ENCODE measurements at places on chromosomes 11 and 22.

DNA sequence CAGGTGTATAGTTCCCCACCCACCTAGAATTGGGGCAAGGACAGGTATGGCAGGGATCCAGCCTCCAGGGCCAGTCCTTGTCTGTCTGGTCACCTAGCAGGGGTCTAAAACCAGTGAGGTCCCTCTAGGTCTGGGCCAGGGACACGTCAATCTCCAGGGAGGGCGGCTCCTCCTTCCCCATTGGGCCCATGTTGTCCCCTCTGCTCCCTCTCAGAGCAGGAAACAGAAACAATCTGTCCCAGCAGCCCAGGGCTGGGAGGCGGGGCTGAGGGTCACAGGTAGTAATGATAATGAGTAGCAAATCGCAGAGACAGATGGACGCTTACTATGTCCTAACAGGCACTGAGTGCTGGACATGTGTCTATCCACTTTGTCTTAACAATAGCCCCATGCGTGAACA is 22.8 kb upstream of the SYT7 start:
- DNase-seq = no peak

- DNase-seq = peak; percentile 55
Observed at GRCh38 chr22:38706101-38706900, 557 bp downstream of the GTPBP1 start.

- DNase-seq = no peak
Observed at GRCh38 chr11:12995188-12995587, 13.9 kb upstream of the RASSF10 start.

DNA sequence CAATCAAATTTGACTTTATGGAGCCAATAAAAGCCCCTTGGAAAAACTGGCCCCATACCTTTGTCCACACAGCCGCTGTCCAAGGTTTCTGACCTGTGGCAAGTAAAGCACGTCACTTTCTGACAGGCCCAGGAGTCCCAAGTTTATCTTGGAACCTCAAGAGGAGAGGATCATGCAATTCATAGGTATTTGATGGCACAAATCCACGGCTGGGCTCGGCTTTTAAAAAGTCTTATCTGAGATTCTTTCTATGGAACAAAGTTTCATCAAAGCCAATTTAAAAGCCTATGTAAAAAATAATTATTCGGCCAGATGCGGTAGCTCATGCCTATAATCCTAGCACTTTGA is 13.6 kb downstream of the TMEM138 start:
- DNase-seq = no peak

DNA sequence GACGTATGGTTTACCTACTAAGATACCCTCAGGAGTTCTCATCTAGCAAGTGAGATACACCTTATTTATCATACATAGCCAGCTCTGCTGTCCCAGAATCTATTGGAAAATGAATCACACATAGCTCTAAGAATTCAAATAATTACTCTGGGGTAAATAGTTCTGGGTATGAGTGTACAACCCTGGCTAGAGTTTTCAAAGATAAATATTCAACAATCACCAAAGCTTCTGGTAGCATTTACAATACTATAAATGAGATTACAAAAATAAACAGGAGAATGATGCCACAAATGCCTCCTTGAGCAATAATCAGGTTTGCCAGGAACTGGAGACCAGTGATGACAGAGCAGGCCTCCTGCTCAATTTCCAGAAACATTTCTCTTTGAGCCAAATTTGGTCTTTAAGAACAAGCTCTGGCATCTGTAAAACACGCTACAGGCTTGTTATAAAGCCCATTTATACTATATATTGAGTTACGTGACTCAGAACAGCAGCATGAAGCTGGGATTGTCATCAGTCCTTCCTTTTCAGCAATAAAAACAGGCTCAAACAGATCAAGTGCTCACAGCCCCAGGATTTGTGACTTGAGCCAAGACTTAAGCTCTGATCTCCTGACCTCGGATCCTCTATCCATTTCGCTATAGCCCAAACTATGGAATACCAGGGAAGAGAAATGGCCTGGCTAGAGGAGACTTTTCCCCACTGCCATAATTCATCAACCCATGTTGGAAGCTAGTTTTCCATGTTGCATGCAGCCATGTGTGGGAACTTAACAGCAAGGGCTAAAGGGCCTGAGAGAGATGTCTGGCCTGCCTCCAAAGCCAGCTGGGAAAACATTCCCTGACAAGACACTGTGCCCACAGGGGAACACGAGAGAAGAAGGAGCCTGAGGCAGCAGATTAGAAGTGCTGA is 19.7 kb downstream of the RAB30 start:
- no peak for DNase-seq

GRCh38 chr11:37409124-37409523 is 811.1 kb upstream of the RAG2 start:
- DNase-seq = no peak

DNA sequence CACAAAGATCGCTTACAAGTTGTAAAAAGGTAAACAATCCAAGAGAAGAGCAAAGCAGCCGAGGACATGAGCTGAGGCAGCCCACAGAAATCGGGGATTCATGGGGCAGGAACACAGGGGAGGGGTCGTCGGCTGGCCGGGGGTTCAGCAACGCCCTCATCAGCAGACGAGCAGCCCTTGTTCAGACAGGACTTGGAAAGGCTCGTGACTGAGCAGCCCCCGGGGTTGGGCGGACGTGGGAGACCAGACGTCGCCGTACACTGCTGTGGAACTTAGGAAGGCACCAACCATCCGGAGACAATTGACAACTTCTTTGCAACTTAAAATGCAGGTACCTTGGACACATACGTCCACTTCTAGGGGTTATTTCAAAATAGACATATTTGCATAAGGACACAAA is 370.5 kb downstream of the BRD1 start:
- no peak for DNase-seq

GRCh38 chr11:77065878-77066228 is 918 bp upstream of the CAPN5 start:
- peak; percentile 32 for DNase-seq

DNA sequence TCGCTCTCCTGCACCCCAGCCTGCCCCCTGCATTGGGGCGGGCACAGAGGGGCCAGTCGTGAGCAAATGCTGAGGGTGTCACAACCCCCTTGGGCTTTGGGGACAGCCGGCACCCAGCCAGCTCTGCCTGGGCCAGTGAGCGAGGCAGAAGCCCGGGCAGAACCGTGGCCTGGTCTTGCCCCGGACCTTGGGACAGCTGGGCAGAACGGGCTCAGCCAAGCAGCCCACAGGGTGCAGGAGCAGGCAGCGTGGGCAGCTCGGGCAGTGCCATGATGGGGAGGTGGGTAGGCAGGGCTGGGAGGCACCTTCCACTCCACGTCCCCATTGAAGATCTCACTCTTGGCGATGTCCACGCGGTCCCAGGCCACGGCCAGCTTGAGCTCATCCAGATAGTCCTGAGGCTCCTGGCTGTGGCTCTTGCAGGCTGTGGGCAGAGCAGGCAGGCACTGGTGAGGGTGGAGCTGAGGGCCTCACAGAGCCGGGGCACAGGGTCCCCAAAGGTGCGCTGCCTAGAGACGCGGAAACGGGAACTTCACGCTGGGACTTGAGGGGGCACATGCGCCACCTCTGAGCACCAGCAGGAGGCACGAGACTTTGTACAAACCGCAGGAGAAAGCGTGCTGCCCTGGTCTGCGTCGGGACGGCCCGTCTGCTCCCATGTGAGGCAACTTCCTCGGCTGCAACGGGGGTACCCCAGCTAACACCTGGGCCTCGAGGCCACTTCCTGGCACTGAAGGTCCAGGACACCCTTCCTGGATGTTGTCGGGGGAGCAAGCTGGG is 15.2 kb downstream of the TSSC4 start:
- DNase-seq = no peak

DNA sequence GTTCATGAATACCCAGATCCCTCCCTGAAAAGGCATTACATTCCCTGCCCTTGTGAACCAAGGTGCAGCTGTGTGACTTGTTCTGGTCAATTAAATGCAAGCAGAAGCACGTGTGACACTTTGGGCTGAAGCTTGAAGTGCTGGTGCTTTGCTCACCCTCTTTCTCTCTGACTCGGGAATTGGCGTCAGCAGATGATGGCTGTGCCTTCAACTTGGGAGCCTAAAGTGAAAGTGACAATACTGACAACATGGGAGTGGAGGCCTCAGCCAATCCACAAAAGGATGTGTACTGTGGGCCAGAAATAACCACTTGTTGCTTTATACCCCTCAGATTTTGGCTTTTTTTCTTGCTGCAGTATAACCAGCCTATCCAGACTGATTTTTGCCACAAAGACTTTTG is 148.3 kb upstream of the THY1 start:
- DNase-seq = no peak

GRCh38 chr22:29205594-29206371 is at the start of gene EMID1:
Gene EMID1, plus strand, starts transcription at chr22:29205896. Its CDS starts 143 bp downstream, at chr22:29206039.
- peak; percentile 40 for DNase-seq

DNA sequence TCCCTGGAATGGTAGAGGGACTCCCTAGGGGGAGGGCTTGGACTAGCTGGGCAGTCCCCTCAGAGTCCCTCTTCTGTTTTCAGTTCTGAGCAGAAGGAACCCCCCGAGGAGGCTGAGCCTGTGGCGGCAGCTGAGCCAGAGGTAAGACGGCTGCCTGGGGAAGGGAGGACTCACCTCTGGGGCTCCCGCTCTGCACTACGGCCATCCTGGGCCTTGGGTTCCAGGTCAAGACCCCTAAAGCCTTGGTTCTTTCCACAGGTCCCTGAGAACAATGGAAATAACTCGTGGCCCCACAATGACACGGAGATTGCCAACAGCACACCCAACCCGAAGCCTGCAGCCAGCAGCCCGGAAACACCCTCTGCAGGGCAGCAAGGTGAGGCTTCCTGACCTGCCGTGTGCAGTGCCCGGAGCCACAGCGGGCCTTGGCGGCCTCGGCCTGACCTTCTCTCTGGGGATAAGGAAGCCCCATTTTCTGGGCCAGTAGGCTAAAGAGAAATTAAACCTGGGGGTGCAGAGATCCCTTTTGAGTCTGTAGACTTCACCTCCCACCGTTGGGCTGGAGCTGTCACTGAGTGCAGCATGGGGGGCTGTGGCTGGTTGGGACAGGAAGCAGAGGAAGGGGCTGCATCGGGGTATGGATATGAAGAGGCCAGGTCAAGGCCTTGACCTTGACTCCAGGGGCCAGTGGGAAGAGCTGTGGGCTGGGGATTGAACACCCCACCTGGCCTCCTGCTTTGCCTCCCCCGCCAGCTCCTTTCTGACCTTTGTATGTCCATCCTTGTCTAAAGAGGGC is 15.0 kb downstream of the INCENP start:
- DNase-seq = no peak

- DNase-seq = no peak
Observed at GRCh38 chr22:39514373-39514973, 5.9 kb upstream of the ATF4 start.

Measured in activated naive CD8-positive, alpha-beta T cell treated with anti-CD3 and anti-CD28 coated beads for 36 hours (primary cell).